SK-N-SH (cell line): ENCODE measurements at places on chromosomes 5 and 9.

DNA sequence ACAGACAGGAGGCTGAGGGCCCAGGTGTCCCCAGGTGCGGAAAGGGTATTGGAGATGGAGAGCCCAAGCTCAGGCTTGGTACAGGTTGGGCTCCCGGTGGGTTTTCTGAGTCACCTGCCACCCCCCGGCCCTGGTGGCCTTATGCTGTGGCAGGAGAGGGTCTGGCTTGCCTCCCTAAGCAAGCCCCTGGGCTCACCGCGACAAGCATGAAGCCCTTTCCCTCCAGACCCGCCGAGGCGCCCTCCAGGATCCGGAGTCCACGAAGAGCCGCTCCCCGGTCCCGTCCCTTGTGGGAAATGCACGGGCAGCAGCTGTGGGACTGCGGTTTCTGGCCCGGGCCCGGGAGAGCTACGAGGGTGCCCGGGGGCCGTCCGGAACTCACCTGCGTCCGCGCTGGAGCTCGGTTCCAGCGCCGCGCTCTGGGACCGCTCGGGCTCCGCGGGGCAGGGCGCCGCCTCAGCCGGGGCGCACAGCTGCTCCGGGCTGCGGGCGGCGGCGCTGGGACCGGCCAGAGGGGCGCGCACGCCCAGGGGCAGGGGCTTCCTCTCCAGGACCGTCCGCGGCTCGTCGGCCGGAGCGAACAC lies 757 bp downstream of the SAPCD2 start:
- peak; percentile 67 for DNase-seq

DNA sequence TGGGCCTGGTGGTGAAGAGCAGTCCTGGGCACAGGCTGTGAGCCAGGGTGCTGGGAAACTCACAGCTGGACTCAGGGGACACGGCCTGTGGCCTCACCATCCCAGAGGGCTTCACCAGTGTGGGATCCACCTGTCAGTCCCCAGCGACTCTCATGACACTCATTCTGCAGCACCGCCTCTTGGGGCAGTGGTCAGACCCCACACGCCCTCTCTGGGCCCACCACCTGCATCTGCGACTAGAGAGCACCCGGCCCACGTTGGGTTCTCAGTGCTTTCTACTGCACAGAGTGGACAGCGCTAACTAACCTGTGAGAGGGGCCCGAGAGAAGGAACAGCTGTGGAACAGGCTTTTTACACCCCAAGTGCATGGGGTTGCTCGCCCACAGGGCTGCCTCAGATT lies 45.8 kb upstream of the GARNL3 start:
- no peak for DNase-seq

GRCh38 chr5:16312785-16313184 lies 133.2 kb upstream of the MARCHF11 start:
- DNase-seq, result no peak

DNA sequence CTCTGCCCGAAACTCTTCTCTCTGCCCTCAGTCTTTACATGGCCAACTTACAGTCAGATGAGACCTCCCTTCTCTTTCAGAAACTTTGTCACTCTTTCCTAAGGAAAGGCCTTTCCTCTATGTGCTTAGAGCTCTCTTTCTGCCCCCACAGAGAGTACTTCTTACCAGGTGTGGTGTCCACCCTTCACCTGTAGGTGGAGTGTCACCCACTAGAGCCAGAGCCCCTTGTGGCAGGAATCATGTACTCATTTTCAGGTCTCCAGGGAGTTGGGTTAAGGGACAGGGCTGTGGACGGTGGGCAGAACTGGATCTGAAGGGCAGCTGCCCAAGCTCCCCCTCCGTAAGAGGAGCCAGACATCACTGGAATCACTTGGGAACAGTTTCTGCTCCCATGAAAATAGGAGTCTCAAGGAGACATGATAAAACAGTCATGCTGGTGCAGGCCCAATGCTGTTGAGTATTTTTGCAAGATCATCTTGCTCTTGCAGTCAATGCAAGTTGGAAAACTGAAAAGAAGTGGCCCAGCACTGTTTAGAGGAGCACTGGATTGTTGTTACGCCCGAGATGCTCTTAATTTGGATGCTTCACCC lies 436.7 kb downstream of the ZSWIM6 start:
- peak; percentile 31 for DNase-seq

- DNase-seq, result no peak
These were observed 217.2 kb upstream of the TBCA start for GRCh38 chr5:77993141-77993854.

- DNase-seq, result peak; percentile 64
These were observed 102.4 kb downstream of the CDK5RAP2 start for GRCh38 chr9:120477534-120478001.

- no peak for DNase-seq
These were observed 25.1 kb downstream of the NANS start for GRCh38 chr9:98081477-98082219.

DNA sequence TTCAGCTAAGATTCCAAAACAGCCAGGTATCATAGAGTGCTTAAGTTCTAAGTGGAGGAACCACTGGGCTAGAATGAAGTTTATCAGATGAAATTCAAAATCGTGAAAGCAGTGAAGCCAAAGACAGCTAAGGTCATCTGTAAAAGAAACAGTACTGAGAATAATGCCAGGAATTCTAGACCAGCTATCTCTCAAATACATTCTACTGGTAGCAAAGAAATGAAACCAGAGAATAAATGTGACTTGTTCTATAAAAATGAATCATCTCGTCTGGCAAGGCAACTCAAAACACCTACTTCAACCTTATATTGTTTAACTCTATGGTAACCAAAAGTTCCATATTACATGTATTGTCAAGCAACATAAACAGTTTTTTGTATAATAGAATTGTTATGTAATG lies 51.3 kb upstream of the RGMB start:
- DNase-seq, result no peak

DNA sequence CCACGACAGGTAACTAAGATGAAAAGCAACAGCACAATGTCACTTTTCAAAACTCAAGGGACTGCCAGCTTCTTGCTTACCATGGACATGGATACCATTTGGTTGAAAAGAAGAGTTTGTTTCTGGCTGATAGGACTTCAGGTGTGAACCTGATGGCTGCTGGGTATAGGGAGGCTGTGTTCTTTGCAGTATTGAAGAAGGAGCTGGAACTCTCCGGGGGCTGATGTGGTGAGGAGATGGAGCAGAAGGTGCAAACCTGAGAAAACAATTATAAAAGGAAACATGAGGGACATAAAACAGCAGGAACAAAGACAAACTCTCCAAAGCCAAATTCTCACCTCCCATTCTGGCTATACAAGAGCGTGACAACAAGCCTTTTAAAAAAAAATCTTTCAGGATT lies 330.1 kb upstream of the RFX3 start:
- DNase-seq, result no peak

DNA sequence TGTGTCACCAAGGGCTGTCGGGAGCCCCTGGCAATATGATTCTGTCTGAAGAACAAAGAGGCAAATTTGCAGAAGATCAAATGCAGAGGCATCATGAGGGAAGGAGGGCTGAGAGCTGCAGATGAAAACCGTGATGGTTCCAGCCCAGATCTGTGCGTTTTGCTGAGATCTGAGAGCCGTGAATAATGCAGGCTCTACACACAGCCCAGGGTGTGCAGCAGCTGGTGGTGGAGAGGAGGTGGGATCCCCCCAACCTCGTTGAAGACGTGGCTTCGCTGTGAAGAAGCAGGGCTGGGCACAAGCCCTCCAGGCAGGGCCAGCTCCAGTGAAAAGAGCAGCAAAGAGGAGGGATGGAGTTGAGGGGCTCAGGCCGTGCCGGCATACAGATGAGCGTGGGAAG lies 75.5 kb downstream of the TSPAN17 start:
- no peak for DNase-seq

DNA sequence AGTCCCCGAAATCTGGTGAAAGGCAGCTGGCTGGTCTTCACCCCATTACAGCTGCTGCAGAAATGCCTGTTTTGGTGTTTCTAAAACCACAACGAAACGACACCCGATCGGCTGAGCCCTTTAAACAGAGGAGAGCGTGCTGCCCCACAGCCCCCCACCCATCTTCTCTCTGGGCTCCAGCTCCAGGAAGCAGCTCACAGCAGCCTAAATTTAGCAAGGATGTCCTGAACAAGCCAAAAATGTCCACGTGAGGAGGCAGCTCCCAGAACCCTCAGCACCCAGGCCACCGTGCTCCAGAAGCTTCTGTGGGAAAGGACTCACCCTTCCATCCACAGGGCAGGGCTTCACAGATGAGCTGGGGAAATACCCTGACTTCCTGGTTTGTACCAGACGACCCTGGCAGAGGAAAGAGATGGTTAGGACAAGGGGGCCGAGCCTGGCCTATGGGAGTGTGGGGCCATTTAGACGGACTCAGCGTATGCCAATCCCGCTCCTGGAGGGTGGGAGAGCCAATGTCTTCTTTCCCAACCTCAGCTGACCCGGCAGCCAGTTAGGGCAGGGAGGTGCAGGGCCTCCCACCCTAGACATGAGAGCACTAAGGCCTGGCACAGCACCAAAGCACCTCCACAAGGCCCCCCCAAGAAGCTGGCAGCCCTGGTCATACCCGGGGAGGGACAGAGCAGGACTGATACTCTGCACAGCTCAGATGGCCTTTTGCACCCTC lies 39.1 kb upstream of the SARDH start:
- DNase-seq, result no peak

GRCh38 chr9:32533816-32534215 lies 7.8 kb upstream of the RIGI start:
- no peak for DNase-seq

GRCh38 chr5:136080483-136081216 lies 51.9 kb downstream of the TGFBI start:
- DNase-seq, result no peak

DNA sequence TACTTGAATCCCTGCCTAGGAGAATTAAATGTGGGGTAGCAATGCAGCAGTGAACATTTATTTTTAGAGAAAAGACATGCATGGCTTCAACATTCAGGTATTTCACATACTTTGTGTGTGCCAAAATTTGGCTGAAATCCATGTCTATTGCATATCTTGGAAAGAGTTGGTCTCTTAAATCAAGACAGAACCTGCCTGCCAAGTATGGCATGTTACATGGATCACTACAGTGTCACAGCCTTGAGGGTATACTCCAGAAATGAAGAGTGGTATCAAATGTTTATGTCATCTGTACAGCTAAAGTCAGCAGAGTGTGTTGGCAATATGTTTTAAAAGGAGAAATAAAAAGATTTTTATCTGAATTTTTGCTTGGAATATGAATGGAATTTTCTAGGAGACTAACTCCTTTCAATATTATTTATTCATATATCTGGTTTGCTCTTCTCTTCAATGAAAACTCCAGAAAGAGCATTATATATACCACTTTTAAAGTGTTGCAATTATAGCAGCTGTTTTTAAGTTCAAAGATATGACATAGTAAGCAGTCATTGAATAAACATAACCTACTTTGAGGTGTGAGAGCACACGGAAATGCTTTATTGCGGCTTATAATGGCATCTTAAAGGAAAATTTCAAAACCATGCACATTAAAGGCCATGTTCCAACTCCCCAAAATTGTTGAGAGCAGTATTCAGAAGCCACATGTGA lies 95.4 kb upstream of the MINAR2 start:
- DNase-seq, result no peak

- DNase-seq, result no peak
These were observed 42.1 kb downstream of the SEC61B start for GRCh38 chr9:99264070-99264680.
